ENCODE measurements at places on chromosomes 6 and 20.

DNA sequence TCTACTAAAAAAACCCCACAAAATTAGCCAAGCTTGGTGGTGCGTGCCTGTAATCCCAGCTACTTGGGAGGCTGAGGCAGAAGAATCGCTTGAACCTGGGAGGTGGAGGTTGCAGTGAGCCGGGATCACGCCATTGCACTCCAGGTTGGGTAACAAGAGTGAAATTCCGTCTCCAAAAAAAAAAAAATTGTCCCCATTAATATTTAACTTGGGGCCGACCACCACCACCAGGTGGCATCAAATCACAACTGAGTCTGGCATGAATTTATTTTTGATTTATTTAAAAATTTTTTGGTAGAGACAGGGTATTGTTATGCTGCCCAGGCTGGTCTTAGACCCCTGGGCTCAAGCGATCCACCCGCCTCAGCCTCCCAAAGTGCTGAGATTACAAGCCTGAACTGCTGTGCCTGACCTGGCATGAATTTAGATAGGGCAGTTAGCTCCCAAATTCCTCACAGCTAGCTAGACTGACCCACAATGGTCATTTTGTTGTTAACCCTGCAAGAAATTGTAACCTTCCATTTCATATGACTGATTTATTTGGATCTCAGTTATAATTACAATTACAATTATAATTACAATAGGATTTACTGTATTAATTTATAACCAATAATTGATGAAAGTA, 17.1 kb upstream of the BEND3 start:
- DNase-seq: peak; percentile 32

DNA sequence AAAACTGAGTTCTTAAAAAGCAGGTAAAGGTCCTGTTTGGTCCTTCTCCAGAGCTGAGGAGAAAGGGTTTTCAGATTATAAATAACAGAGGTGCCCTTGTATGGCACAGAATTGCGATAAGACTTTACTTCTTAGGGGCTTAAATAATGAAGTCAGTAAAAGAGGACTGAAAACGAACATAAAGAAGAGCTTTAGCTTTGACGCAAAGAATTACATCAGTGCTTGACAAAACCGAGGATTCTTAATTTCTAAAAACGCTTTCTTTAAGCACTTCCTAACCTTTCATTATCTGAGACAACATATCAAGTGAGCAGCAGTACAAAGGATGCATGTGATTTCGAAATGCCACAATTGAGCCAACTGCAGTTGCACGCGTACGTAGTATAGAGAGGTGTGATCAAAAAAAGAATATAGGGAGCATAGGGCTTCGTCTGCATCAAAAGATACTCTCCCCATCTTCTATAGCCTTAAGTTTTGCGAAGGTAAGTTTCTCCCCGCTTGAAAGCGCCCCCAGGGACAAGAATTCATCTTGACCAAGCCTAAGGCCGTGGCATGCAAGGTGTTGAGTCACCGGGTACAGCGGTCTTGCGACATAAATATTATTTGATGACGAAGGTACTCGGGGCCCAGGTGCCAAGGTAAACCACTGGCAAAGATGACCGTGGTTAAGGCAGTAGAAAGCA, 778 bp upstream of the LOC128125822 start:
- no peak for DNase-seq

DNA sequence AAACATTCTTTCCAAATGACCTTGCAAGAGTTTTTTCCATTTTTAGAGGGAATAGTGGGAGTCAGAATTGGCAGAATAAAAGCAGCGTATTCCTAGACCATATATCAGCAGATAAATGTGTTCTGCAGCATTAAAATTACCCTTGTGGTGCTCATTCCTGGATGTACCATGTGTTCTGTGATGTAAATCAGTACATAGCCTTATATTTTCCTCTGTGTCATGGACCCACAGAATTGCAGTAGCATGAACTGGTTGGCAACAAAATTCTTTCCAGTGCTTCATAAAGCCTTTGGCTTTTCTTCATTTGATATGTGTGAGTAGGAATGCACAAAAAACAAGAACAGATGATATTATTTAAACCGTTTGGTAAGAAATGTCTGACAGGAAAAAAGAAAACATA, 32.5 kb downstream of the ANKEF1 start:
- DNase-seq: no peak

- no peak for DNase-seq
These were observed 130.9 kb upstream of the PMEPA1 start for GRCh38 chr20:57840504-57841296.

DNA sequence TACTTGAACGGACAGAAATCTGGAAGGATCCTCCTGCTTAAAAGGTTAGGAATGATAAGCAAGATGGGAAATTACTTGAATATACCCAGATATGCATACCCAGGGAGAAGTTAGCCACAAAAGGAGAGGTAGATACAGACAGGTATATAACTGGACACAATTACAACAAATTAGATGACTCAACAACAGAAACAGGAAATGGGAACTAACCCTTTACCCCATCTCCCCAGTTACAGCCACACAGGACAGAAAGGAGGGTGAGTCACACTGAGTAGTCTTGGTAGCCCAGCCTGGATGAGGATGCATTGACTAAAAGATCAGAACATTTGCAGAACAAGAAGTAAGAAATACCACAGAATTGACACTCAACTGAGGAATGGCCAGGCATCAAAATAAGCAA, 61.2 kb downstream of the C6orf52 start:
- DNase-seq: no peak

DNA sequence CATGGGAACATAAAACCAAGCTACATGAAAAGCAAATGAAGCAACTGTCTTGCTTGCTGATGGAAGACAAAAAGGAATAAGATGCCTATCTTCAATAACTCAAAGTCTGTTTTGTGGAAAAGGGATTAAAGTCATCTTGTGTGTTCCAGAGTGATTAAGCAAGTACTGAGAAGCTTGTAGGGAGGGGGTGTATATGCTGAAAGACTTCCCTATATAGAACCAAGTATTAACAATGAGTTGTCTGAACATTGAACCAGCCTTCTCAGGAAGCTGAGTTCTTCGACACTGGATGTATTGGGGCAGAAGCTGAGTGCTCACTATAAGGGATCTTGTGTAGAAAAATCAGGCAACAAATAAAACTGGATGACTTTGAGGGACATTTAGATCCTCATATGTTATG, 451.8 kb downstream of the CD83 start:
- DNase-seq: no peak

DNA sequence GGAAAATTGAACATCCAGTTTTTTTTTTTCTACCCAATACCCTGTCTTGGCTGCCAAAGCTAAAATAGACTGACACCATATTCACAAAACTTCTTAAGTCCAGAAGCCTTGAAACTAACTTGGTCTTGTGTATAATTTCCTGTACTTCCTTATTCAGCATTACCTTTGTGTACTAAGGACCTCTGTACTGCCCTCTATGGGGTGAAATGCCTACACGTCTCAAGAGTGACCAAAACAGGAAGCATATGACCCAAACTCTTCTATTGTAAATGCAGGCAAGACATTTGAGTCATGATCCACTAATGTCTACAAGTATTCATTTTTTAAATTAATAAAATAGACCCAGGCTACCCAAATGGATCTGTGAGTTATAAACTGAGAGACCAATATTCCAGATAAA, 50.4 kb downstream of the HMGCLL1 start:
- DNase-seq: no peak

GRCh38 chr6:118263921-118264486, 284.1 kb upstream of the PLN start:
- DNase-seq: peak; percentile 32

DNA sequence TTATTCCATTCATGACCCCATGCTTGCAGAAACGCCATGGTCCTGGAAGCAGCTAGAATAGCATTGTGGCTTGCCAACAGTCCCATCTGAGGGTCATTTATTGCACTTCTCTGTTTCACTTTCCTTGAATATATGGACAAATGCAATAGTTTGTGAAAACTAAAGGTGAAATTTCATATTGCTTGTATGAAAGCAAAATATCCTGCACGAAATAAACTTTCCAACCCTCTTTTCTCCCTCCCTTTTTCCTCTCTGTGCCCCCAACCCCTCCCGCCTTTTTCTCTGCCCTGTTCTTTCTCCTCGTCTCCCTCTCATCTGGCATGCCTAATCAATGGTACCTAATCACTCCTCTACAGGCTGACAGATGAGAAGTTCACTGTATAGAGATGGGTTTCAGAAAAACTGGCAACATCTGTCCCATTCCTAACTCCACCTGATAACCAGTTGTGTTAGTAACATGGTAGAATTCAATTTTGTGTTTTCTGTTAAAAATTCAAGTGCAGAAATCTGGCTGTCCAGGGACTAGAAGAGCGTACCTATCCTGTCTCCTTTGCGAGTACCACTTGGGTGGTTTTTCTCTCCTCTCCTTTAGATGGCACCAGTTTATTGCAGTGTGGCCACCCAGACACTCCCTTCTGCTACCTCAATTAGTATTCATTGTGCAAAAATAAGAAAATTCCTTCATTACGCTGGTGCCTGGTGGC, 198.6 kb downstream of the FOXA2 start:
- no peak for DNase-seq

GRCh38 chr20:39619271-39619785, 657.2 kb downstream of the DHX35 start:
- DNase-seq: no peak

DNA sequence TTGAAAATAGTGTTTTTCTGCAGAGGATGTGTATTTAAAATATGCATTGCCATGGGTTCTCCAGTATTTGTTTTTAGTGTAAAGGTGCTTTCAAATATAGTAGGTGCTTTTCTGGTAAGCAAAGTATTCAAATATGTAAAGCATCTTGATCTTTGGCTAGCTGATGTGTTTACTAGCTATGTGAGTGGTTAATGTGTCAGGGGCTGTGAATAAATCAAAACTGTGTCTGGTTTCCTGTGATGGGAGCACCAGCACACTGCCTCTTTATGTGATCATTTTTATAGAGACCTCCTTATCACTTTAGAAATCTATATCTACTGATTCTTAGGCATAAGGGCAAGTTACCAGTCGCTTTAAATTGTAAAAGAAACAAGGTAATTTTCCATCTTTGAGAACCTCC, 388.9 kb upstream of the MAN1A1 start:
- no peak for DNase-seq

DNA sequence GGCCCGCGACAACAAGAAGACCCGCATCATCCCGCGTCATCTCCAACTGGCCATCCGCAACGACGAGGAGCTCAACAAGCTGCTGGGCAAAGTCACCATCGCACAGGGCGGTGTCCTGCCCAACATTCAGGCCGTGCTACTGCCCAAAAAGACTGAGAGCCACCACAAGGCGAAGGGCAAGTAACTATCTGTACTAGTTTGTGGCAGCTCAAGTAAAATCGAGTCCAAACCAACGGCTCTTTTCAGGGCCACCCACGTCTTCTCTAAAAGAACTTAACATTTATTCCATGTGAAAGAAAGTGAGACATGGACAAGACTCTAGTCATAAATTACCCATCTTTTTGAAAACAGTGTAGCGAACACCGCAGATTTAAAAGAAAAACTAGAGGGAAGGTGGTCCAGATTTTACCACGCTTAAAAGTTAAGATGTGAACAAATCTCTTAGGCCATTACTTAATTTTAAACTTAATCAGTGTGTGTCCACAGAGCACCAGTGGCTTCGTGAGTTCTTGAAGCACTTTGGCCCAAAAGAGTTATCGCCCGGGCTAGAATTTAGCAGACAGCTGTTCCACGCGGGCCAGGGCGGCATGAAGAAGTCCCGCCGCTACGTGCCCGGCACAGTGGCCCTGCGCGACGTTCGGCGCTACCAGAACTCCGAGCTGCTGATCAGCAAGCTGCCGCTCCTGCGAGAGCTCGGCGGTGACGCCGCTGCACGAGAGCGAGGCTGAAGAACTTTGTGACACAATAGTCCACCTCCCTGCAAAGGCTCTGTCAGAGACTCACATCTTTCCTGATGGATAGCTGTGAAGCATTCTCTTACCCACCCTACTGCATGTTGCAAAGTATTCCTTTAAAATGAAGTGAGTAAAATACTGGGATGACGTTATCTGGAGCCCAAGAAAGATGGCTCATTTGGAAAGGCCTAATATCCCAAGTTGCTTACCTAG, 113.9 kb upstream of the PRSS16 start:
- DNase-seq: peak; percentile 69

GRCh38 chr6:19370831-19371230, 466.3 kb upstream of the ID4 start:
- no peak for DNase-seq

GRCh38 chr6:94144807-94145206, 725.4 kb upstream of the EPHA7 start:
- no peak for DNase-seq

GRCh38 chr6:31473780-31474761, 23.9 kb upstream of the MICB start:
- DNase-seq: no peak

DNA sequence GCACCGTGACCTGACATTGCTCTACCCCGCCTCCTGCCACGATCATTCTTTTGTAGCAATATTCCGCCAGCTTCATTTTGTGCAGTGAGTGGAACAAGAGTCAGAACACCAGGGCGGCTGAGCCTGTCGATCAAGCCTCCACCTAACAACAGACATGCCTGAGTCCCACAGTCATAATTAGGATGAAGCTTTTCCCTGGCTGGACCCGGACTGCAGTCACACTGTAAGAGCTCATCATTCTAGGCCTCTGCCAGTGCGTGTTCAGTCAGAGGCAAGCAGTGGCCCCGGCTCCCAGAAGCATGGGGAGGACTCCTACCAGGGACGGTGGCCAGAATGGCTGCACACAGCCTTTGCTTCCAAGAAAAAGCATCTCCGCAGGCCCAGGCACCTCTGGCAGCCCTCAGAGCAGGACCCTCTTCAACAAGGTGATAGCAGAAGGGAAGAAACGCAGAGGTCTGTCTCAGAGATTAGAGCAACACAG, 23.2 kb upstream of the UNC93A start:
- DNase-seq: no peak

DNA sequence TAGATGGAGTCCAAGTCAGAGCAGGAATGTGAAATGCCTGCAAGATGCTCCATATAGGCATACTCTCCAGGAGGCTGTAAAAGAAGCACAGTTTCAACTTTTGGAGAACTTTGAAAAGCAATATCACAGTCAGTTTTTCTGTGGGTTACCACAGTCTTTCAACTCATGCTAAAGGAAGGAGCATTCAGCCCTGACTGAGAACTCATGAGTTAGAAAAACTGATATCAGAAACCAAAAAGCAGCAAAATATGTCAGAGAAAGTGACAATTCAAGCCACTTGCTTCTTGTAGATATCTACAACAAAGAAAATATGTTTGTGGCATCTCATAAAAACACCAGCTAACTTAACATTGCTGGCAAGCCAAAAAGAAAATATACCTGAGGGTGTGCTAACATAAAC, 36.1 kb upstream of the PTCHD4 start:
- no peak for DNase-seq

GRCh38 chr6:167528239-167528638, 203.4 kb downstream of the TTLL2 start:
- DNase-seq: no peak

All from nephron progenitor cell (in vitro differentiated cells).